ENCODE measurements at places on chromosomes 4 and X.

DNA sequence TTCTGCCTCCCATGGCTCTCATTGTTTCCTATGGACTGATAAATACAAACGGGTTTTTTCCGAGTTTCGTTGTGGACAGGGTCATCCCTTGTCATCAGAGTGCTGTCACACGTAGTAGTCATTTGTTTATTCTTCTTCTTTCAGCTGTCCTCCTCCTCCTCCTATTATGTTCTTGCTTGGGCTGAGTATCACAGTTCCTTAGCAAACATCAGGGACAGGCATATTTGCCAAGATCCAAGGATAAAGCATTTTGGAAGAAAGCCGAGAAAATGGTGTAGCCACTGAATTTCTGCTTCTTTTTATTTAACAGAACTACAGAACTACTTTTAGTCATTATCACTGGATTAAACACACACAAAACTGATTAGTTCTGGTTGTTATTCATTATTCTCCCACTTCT lies 167.9 kb downstream of the MAML3 start:
- no peak for ATAC-seq

GRCh38 chr4:152954741-152955140 lies 18.6 kb downstream of the FHDC1 start:
- ATAC-seq: no peak

DNA sequence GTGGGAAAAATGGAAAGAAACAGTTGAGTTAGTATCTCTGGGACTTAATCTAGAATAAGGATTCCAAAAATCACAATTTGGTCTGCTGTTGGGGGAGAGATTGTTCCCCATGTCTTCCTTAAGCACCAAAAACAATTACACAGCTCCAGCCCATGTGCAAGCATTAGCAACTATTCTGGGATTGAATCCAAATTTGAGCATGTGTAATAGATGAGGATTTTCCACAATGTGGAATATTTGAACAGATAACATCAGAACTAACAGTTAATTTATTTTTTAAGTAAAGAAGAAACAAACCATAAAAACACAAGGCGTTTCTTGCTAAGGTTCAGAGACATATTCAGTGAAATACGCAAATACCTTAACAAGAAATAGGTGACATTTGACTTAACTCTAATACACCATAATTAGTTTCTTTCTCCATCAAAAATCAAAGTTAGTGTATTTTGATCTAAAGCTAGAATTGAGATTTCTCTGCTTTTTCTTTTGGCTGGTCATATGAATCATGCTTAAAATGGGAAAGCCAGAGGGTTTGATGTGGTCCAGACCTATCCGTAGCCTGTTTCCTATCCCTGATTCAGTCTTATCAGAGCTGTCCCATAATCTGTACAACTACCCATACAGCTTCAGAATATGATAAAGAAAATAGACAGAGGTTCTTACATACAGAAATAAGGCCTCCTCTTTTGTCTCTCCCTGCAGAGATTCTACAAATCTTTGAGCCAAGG lies 413.4 kb downstream of the PACRGL start:
- peak; percentile 88 for ATAC-seq

DNA sequence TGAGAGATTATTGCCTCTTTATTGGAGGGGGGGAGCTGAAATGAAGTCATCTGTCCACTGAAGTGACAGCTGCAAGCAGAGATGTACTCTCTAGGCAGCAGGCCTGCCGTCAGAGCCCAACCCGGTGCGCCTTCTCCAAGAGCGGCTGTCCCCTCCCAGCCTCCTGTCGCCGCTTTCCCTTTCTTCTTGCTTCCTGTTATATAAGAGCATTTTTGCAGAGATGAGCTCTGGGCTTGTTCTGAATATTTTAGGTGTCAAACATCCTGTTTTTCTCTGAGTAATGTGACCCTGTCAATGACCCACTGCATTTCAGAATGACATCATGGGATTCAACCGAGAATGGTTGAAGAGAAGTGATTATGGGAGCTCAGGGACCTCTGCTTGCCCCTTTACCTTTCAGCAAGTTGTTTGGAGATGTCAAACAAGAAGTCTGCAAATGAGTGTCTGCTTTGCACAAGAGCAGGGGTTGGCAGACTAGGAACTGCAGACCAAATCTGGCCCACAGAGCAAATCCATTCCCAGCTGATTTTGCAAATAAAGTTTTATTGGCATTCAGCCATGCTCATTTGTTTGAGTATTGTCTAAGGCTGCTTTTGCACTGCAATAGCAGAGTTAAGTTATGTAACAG lies 79.9 kb downstream of the SLC9A6 start:
- ATAC-seq: peak; percentile 47

- no peak for ATAC-seq
These were observed 24.5 kb downstream of the EVC start for GRCh38 chr4:5735463-5735862.

DNA sequence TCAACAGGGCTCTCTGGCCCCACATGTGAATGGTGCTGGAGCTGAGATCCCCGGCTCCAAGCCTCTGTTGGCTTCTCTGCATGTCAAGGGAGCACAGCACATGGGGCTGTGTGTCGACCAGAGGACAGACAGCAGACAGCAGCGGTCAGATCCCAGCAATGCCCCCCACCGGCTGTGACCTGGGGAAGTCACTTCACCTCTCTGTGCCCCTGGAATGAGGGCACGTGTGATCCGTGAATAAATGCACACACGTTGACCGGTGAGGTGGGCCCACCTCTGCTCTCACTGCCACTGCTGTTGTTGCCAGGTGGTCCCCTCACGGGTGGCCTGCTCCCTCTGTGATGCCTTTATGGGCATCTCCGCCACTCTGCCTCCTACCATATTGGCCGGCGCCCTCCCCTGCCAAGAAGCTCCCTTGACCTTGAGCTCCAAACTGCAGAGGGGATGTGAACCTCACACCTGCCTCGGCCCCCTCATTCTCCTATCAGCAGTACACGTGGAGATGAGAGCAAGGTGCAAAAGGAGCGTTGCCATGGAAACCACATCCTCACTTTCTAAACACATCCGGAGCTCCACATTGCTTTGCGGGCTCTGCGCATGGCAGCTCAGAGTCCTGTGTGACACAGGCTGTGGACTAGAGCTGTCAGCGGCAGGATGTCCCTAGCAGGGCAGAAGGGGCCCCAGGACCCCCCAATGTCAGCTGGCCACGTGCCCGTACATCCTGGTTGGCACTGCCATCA lies 75.4 kb downstream of the ABLIM2 start:
- ATAC-seq: no peak

GRCh38 chr4:140042634-140043033 lies 111.3 kb downstream of the MAML3 start:
- ATAC-seq: no peak

GRCh38 chrX:115190636-115191489 lies 1.7 kb downstream of the RBMXL3 start:
- ATAC-seq: no peak

- no peak for ATAC-seq
These were observed 55.5 kb upstream of the CLCN4 start for GRCh38 chrX:10101269-10101668.

- no peak for ATAC-seq
These were observed 3.3 kb downstream of the PGRMC2 start for GRCh38 chr4:128284317-128284716.

DNA sequence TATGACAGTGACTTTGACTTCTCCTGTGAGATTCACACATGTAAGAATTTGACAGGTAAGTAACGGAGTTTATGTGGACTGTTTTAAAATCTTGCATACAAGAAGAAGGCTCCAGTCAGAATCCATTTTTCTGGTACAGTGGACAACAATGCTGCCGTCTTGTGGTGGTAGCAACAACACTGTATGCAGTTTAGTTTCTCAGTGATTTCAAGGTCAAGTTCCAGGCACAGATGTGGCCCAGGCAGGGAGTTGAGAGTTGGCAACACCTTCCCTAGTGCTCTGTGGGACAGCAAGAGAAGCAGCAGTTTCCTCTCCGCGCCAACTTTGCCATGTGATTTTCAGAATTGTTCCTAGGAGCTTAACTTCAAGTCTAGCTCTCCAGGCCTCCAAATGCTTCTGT lies 56.0 kb upstream of the STPG2 start:
- no peak for ATAC-seq

DNA sequence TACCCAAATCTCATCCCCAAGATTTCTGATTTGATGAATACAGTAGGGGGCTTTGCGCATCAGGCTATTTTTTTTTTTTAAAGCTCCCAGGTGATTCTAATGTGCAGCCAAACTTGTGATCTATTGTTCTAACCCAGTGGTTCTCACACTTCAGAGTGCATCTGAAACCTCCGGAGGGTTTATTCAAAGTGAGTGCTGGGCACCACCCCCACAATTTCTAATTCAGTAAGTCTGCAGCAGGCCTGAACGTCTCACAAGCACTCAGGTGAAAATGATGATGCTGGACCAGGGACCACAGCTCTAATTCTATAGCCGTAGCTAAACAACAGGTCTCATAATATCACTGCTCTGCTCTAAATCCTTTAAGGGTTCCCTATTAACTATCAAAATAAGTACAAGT lies 211.4 kb downstream of the FMR1NB start:
- no peak for ATAC-seq

DNA sequence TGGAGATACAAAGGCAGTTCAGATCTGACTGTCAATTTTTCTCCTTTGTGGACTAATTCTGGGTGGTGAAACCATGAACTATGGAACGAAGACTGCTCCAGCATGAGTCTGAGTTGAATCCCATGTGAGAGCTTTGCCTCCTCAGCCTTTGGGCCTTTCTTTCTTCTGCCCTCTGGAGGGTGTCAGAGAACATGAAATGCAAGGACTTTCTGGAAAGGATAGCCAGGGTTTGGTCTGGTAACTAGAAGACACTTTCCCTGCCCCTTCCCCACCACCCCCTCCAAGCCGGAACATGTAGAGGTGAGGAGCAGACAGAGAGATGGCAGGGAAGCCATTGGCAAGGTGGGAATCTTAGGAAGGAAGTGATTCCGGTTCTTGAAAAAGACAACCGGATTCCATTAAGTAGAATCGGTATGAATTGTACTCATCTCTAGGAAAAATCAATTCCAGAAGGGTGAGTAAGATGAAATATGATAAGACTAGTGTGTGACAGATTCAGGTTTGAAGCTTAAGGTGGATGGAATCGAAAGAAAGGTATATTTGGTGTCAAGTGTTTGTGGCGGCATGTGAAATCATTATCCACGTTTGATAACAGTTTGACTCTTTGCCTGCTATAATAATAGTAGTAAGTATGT lies 19.0 kb downstream of the FHL1 start:
- peak; percentile 49 for ATAC-seq

GRCh38 chrX:17822351-17822750 lies 38.7 kb downstream of the RAI2 start:
- no peak for ATAC-seq

DNA sequence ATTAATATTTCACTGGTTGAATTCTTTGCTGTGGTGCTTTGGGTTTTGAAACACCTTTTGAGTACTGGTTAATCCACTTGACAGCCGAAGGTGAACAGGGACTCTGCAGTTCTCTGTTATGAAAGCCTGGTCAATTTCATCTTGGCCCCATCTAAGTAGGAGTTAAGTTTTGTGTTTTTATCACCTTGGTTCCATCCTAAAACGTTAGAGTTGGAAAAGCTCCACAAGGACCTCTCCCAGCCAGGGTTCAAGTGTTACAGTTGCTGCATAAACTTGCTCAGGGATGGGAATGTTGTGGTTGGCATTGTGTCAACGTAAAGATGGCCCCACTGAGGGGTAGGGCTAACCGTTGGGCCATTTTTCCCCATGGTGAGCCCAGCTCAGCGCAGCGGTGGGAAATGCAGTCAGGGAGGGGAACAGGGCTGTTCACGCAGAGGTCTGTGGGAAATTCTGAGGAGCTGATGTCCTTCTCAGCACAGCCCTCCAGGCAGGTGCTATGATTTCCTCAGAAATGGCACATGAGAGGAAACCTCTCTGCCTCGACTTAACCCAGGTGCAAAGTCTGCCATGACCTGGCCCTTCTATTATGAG lies 188.7 kb downstream of the STIM2 start:
- peak; percentile 30 for ATAC-seq

DNA sequence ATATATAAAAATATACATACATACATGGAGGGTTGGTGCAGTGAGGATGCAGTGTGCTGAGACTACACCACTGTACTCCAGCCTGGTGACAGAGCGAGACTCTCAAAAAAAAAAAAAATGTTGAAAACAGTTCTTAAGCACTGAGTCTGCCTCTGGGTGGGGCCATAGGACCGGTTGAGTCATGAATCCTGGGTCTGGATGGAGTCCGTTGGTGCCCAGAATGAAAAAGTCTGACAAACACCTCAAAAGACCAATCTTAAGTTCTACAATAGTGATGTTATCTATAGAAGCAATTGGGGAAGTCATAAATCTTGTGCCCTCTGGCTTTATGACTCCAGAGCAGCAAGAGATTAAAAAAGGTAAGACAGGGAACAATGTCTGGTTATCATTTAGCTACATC lies 70.4 kb downstream of the FGFBP1 start:
- ATAC-seq: peak; percentile 64

- ATAC-seq: no peak
These were observed 41.0 kb downstream of the GAB1 start for GRCh38 chr4:143377611-143378099.

GRCh38 chr4:6377626-6378492 lies 94.6 kb downstream of the PPP2R2C start:
- no peak for ATAC-seq

DNA sequence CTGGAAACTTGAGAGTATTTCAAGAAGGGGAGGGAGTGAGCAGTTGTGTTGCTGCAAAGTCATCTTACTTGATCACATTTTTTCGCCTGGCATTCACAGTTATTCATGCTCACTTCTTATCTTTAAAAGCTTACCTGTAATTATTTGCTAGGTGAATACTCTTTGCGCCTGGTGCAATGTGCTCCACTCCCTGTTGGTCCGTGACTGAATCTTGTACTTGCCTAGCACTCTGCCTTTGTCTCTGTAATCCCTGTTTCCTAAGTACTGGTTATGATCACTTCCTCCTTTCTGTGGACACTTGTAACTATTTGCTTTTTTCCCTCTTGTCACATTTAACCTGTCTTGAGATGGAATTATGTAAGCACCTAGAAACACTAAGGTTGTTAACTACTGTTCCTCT lies 5.8 kb downstream of the BMP2K start:
- no peak for ATAC-seq

DNA sequence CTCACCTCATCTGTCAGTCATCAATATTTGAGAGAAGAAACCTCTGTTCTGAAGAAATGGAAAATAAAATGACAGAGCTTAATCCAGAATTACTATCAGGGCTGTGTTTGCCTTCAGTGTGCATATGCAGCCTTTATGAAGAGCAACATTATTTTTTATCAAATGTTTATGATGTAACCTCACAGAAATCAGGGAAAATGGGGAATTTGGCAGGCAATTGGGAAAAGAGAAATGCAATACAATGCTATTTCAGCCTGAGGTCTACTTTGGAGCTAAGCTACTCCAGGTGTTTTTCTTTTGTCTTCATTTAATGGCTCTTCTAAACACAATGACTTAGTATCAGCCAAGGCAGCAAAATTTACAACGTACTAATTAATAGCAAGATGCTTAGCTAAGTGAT lies 241.1 kb upstream of the TET2 start:
- no peak for ATAC-seq

- ATAC-seq: no peak
These were observed 51.4 kb downstream of the OTC start for GRCh38 chrX:38403834-38404233.
